ENCODE measurements at places on chromosomes 5 and 9.

DNA sequence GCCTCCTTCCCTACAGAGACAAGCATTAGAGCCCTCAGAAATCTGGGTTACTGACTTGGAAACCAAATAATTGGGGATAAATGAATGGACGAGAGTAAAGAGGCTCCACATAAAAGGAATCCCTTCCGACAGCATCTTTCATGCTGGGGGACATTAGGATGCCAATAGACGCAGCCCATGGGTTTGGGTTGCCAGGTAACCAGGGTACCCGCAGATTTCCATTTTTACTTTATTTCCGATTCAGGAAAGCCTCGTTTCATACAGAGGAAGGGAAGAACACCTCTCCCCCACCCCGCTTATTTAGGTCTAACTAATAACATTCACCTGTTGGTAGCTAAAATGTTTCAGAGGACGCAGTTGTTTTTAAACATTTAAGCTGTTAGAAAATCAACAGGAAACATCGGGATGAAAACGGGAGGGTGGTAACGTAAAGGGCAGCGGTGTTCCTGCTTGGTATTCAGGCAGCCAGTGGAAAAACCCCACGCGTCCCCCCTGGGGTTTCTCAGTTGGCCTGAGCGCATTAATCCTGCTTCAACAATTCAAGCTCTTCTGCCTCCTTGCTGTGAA is 179.5 kb downstream of the YTHDC2 start:
- DNase-seq = no peak

- no peak for DNase-seq
Measured at GRCh38 chr5:91042936-91043255, 340.2 kb downstream of the ARRDC3 start.

DNA sequence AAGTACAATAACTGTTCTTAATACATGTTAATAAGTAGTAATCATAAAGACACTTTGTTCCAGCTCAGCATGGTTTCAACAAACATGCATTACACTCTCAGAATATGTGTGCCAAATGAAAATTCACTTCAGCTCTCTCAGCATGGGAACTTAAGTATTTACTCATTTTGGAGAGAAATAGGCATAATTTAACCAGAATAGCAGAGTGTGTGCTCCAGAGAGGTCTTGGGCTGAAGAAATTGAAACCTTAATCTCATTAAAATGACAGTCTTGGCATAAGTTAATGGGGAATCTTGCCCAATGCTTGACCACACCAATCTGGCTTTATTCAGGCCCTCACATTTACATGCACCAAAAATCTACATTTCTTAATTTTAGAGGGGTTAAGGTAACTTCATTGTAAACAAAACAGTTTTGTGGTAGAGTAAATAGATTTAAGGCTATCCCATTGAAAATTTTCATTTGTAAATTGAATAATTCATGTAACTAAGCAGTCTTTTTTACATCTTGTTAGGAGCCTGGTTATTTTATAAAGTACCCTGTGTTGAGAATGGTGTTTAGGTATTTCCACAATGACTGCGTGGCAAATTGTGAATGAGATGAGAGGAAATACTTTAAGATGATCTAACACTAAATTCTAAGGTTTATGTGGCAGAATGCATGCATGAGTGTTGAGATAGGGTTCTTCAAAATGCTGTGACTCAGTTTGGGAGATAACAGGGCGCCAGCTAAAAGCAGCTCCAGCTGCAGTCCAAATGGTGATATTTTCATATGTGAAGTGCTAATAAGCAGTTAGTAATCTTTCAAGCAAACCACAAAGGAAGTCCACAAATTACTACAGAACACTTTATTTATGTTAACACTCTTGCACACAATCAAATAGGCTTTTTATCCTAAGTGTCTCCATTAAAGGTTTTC is 11.3 kb upstream of the LOX start:
- DNase-seq = no peak

DNA sequence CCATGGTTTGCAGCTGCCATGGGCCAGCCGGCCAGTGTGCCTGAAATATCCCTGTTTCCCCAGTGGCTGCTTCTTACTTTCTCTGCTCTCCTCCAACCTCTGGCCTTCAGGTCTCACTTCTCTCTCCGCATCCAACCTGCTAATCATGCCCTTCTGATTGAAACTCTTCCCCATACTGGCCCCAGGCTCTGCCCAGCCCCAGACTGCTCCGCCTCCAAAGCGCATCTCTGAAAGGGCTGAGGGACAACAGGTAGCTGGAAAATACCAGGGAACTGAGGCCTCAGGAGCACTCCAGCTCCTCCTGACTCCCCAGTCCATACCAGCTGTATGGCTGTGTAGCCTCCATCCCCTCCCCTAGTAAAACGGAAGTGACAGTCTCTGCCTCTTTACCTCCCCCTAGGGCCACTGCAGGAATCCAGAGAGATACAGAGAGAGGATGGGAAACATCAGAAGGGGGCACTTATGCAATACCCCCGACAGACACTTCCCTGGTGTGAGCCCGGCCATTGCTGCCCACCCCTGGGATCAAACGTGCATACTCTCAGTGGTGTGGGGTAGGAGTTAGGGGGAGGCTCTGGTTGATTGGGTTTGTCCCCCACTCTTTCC is 34.2 kb downstream of the PAX5 start:
- DNase-seq = no peak

- no peak for DNase-seq
Measured at GRCh38 chr9:133458643-133459312, 1.0 kb upstream of the CACFD1 start.

DNA sequence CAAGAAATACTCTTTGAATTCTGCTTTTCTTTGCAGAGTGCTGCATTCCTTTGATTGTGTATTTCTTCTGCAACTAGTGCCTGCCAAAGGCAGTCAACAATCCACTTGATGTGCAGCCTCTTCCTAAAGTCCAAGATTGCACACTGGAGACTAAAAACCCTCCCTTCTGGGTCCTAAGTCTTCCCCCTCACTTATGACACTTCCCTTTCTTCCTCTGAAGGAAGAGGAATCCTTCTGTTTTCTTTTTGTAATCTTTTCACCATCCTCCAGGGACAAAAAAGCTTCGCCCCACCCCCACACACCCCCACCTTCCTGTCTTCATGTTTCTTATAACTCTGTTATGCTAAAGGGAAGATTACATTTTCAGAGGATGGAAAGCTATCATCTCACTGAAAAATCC is 39.9 kb downstream of the WDR36 start:
- no peak for DNase-seq

- no peak for DNase-seq
Measured at GRCh38 chr5:1118738-1119137, 6.9 kb upstream of the SLC12A7 start.

DNA sequence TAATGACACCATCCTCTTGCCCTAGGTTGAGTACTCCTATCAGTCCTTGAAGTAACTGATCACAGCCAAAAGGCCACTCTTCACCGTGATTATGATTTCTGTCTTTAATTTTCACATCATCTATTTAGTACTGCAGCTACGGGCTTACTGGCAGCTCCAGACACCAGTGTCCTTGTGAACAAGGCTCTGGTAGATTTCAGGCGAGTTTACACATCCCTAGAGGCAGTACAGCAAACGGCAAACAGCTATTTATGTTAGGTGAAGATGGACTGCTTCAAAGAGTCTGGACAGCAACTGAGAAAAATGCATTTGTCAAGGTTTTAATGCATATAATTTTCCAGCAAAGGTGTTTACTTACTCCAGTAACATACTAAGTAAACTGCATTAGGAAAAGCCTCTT is 396.9 kb downstream of the KDM4C start:
- DNase-seq = no peak

- no peak for DNase-seq
Measured at GRCh38 chr9:99241106-99241505, 19.0 kb downstream of the SEC61B start.

GRCh38 chr9:120915854-120916470 is 10.6 kb downstream of the TRAF1 start:
- DNase-seq = no peak

GRCh38 chr5:151251001-151251551 is 1.9 kb upstream of the GM2A start:
- DNase-seq = no peak

DNA sequence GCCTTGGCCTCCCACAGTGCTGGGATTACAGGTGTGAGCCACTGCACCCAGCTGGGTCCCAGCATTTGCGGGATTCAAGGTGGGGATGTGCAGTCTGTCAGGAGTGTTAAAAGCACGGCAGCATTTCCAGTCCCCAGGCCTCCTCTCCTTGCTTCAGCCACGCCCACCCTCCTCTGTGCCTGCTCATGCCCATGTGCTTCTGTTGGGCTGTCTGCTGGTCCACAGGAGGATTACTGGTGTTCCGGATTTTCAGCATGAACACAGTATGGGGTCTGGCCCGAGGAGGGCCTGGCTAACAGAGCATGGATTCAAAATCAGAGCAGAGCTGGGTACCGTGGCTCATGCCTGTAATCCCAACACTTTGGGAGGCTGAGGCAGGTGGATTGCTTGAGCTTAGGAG is 5.5 kb downstream of the ARRDC1 start:
- DNase-seq = no peak

DNA sequence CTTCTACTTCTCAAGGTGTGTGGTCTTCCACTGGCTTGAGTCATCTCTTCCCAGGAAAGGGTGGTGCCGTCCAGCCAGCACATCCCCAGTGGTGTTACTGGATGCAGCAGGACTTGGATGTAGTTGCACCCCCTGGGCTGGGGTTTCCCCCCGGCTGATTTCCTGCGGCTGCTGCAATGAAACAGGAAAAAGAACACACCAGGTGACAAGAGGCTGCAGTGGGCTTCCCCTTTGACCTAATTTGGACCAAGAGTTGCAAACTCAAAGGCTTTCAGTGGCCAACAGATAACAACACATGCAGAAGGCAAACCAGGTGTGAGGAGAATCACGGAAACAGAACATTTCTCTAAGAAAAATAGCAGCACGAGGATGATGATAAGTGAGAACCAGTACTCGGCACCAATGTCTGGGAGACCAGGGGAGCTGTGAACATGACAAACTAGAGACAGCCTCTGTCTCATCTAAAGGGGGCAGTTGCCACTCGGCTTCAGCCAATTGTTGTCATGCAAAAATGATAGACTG is 83.7 kb downstream of the PDE6A start:
- DNase-seq = no peak

- DNase-seq = no peak
Measured at GRCh38 chr5:6791031-6791430, 77.8 kb downstream of the TENT4A start.

DNA sequence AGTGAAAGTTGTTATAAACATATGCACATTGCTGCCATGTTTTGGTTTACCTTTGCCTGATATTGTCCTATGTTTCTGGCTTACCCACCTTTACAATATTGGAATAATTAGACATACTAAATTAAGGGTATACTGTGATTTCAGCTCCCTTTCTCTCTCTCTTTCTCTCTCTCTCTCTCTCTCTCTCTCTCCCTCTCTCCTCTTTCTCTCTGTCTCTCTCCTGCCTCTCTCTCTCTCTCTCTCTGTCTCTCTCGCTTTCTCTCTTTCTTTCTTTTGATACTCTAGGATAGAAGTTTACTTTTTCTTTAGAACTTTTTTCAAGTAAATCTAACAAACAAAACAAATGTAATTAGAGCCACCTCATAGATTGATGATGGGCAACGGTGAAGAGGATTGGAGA is 239.6 kb downstream of the TMEM161B start:
- no peak for DNase-seq

DNA sequence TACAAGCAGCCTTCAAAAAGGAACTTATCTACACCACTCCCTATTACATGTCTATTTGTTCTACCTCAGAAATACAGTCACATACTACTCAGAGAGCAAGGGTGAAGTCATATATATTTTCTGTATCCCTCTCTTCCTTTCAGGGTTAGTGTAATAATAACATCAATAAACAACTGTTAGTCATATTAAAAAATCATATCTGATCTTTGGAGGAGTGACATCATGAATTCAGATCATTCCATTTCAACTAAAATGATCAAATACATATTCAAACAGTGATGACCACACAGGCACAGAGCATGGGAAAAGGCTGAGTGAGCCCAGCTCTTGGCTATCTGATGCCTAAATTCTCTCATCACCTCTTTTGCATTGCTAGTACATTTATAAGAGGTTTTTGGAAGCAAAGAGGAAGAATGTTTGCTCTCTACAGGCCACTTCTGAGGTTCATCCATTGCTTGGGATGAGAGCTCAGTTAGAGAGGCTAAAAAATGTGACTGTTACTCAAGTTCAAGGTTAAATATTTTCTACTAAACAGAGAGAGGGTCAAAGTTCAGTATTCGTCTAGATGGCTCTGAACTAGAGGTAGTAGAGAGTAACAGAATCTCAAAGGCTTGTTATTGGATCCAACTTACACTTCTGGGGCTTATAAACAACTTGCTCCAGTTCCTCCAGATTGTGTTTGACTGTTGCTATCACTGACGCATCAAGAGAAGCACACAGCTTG is 39.0 kb downstream of the RIGI start:
- no peak for DNase-seq

DNA sequence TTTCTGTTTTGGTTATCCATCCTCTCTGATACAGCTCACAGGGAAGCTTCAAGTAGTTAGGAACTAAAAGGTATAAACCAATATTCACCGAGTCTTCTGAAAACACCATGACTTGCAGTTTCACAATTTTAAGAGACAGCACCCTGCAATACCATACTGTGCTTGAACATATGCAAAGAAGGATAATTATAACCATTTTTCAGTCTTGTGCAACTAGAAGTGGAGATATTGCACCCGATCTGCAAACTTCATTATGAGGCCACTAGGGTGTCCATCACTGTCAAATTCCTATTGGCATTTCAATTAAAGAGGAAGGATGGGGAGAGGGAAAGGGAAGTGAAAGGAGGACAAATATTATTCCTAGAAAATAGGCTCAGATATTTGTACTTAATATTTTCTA is 32.4 kb upstream of the CEP120 start:
- no peak for DNase-seq

- DNase-seq = no peak
Measured at GRCh38 chr5:118088448-118088847, 899.9 kb downstream of the DTWD2 start.

- DNase-seq = no peak
Measured at GRCh38 chr9:123776708-123777537, 153.0 kb downstream of the DENND1A start.

DNA sequence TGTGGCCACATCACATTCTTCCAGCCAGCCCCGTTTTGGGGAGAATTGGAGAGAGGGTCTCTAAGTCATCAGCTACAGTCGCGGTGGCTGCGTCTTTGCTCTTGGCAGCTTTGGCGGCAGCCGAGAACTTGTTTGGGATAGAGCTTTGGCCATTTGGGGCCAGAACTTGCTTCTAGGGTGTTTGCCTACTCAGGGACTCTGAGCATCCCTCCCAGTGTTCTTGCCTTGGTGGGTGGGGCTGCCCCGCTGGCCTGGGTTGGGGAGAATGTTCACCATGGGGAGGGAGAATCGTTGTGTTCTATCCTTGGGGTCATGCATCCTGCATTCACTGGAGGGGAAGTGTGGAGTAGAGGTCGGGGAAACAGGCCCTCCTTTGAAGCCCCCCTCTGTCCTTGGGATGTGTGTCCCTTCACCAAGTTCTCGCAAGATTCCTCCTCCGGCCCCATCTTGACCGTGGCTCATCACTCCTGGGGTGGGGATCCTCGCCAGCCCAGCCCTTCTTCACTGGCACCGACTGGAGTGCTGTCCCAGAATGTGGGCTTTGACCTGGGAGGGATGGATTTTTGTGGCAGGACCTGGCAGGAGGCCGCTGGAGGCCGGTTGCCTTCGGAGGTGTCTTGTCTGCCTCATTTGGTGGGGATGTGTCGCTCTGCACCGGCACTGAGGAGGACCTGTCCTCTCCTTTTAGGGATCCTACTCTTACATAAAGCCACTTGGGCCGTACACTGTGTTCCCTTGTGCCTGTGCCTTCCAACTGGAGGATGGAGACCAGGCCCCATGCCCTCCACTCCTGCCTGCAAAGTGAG is 3.5 kb downstream of the PHF2 start:
- DNase-seq = no peak
